ENCODE measurements at places on chromosomes 3 and 15.

GRCh38 chr3:71082833-71083232 is 500.7 kb downstream of the FOXP1 start:
- no peak for DNase-seq

GRCh38 chr3:151926956-151927355 is 53.5 kb downstream of the SUCNR1 start:
- DNase-seq, result peak; percentile 79

DNA sequence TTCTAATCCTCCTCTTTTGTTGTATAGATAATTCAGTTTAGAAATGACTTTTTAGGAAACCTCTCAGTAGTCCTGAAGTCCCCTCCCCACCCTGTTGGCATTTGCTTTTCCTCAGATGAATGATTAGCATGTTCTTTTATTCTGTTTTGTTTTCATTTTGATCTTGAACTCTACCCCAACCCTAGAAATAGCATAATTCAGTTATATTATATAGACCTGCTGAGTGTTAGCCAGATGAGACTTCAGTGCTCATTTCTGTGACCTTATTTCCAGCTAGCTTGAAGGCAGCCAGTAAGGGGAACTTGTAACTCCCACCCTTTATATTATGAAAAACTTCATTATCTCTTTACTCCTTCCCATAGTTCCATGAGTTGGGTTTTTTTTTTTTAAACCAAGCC is 41.2 kb downstream of the SNRK start:
- no peak for DNase-seq

- peak; percentile 97 for DNase-seq
Measured at GRCh38 chr3:86793786-86794185, 197.2 kb downstream of the VGLL3 start.

DNA sequence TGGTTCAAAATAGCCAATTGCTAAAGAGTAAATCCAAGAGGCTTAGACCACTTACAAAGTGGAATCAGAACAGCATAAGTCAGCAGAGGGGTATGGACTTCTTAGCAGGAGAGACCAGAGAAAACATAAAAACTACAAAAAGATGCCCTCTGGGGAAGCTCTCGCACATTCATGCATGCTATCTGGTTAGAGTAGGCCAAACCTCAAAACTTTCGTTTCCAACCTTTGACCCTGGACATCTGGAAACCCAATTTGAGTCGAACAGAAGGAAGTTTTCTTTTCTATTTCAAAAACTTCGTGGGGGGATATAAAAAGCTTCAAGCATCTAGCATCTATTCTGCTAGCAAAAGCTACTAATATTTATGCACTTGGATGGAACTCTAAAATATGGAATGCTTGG is 523.9 kb upstream of the AGTR1 start:
- peak; percentile 12 for DNase-seq

DNA sequence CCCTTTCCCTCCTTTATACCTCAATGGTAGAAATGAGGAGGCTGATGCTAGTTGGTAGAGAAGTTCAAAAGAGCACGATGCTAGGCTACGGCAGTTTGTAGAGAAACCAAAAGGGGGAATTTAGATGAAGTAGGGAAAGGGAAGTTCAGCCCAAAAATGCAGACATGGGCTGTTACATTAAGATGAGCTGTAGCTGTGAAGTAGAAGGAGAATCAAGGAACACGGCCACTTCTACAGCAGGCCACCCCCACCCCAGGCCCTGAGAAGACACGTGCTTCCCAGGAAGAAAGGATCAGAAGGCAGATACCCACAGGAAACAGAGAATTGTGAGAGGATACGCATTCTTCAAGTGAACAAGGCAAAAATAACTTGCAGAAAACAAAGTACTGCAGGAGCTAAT is 2.1 kb upstream of the PARP14 start:
- DNase-seq, result no peak

DNA sequence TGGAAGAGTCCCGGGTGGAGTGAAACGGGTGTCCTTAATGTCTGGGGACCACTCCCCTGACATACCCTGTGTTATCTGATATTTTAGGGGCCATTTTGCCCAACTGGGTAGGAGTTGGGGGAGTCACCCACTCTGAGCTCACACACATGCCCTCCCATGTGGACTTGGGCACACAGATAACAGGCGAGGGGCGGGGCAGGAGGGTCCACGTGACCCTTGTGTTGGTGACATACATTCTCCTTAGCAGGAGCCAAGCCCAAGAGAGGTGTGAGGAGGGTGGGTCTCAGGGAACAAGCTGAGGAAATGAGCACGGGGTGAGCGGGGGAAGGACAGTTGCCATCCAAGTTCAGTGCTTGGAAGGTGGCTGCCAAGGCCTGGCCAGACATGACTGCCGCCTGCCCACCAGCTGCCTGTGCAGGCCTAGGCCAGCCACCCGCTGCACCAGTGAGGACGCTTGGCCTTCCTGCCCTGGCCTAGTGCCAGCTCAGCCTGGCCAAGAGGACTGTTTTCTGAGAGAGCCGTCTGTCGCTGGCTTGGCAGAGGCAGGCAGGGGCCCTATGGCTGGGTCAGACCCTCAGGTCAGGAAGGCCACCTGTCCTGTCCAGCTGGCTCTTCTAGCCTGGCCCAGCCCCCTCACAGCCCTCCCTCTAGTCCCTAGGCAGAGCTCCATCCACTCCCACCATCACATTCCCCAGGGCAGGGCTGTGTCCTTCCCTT is 31.3 kb upstream of the TMEM115 start:
- DNase-seq, result no peak

DNA sequence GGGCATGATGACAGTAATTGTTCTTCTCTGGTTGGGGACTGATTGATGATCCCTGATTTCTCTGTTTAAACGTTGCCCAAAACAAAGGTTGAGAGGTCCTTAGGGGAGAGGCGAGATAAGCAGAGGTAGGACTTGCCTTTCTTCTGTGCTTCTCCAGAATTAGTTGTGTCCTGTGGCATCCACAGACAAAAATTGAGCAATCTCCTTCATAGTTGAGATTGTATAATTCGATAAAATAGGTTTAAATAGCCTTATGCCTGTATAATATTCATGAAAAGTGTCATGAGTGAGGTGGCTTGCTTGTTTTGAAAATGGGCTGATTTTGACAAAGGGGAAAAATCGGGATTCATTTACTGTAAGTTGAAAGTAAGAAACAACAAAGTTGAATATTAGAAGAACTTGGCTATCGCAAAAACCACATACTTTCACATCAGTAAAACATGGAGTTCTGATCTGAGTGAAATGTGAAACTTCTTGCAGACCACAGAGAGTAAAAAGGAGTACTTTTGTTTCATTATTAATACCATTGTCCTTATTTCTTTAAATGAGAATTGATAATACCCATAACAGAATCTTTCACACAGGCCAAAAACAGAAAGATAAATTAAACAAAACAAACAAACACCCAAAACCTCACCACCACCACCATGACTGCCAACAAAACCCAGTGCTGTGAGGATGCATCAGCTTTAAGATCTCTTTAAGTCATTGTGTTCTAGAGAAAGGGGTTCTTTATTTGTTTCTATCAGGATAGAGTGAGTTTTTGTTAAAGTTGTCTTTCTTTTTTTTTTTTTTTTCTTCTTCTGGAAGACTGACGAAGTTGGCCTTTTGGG is 155.7 kb downstream of the LPP start:
- DNase-seq, result no peak

DNA sequence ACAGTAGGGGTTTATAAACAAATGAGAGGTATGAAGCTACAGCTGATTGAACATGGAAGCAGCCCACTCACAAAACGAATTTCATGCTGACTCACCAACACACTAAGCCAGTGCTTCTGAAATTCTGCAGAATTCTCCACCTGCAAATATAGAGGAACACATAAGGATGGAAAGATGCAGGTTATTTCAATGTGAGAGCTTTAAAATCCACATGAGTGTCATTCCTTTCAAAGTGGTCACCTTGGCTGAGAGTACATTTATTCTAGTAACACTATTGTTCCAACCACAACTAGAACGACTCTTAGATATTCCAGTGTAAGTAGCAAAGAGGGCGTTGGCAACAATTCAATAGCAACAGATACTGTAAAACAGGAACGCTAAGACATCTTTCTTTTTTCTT is 189.9 kb upstream of the TSC22D2 start:
- no peak for DNase-seq

- peak; percentile 40 for DNase-seq
Measured at GRCh38 chr3:150547045-150547741, 606 bp downstream of the EIF2A start.

DNA sequence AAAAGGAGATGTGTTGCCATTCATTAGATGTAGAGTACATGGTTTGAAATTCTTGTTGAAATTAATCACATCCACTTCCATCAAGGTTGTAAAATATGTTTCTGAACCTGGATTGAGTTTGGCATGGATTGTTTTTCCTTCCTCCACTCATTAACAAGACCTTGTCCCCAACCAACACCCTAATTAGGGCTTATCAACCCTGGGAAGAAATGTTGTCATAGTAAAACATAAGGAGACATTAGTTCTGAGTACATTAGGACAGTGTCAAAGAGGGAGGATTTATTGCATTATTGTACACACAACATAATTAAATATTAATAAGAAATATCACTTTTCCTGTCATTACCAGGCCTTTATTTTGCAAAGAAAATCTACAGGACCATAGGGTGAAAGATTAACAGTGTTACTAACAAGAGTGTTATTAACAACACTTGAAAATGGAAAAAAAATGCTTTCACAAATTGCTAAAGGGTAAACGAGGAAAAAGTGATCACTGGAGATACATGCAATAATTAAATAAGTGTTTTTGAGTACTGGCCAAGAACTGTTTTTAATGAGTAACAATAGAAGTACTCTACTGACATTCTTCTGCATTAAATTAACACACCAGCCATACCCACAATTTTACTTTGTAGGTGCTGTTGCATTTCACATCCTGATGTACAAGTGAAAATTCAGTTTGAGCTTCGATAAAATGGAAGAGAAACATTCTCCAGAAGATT is 30.4 kb upstream of the WDR72 start:
- DNase-seq, result no peak

- DNase-seq, result no peak
Measured at GRCh38 chr3:134992586-134992985, 197.5 kb downstream of the EPHB1 start.

GRCh38 chr3:34635352-34635850 is 837.0 kb downstream of the PDCD6IP start:
- no peak for DNase-seq

DNA sequence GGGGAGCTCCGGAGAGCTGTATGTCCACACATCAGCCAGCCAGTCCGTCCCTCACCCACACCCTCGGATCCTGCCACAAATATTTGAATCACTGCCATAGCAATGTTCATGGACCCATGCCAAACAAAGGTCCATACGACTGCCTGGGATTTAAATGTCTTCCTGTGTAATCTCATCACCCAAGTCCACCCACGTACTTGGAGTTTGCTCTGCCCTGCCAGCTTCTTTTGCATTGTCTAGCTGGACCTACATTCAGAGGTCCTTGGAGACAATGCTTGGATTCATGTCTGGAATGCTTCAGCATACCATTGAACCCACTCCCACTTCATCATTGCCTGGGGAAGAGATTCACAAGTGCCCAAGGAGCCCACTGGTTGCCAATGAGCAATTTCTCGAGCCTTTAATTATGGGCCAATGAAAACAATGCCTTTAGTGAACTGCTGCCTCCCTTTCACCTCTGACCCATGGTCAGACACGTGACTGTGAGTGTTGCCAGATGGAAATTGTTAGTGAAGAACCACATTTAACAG is 90.4 kb upstream of the PHLDB2 start:
- peak; percentile 89 for DNase-seq

- peak; percentile 85 for DNase-seq
Measured at GRCh38 chr3:4721511-4721911, 228.4 kb downstream of the ITPR1 start.

DNA sequence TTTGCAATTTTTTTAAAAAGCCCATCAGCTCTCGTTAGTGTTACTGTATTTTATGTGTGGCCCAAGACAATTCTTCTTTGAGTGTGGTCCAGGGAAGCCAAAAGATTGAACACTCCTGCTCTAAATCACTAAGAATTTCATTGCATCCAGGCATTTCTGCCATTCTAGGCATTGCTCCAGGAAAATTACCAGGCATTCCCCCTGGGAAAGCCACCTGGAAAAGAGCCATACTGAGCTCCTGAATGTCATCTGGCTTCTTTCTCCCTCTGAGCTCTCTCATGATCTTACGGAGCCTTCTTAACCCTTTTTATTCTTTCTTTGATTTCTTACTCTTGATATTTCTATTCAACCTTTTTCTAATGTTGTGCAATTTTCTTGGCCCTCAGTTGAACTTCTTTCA is 202.2 kb downstream of the DOCK3 start:
- DNase-seq, result no peak

GRCh38 chr3:142863930-142864920 is 24.7 kb downstream of the PCOLCE2 start:
- no peak for DNase-seq

- DNase-seq, result no peak
Measured at GRCh38 chr3:43542328-43543043, 79.3 kb downstream of the ANO10 start.

- no peak for DNase-seq
Measured at GRCh38 chr3:82558081-82558480, 796.6 kb upstream of the GBE1 start.

DNA sequence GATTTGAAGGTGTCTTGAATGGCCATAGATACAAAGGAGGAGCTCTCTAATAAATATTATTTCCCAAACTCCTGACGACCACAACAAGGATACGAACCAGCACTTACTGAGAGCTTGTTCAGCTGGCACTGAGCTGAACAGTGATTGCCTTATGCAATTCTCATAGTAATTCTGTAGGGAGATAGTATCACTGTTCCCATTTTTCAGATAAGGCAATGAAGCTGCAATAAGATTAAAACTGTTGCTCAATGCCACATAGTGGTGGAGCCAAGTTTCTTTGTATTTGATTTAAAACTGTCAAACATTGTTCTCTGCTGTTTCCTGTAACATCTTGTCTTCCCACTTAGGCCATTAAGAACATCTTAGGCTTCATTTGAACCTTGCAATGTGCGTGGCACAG is 163.9 kb downstream of the RPLP1 start:
- DNase-seq, result no peak

GRCh38 chr3:132332508-132332907 is 15.3 kb downstream of the ACP3 start:
- no peak for DNase-seq

DNA sequence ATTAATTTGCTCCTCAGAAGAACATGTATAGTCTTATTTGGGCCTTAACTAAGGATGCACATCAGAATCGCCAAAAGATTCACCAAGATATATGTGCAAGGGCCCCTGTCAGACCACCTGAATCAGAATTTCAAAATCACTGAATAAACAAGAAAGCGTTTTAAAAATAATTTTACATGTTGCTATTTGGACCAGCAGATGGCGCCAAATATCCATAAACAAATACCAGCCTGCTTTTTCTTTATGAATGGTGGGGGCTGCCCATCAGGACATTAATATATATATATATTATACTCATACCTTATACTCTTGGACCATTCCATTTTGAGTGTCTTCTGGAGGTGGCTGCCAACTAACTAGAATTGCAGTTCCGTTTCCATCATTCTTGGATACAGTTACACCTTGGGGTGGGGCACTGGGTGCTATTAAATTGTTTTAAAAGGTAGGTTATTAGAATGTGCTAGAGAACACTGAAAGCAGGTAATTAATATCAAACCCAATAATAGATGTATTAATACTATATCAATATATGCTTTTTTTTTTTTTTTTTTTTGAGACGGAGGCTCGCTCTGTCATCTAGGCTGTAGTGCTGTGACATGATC is 1108.3 kb downstream of the ROBO1 start:
- peak; percentile 57 for DNase-seq

GRCh38 chr15:48537271-48538113 is 108.0 kb downstream of the FBN1 start:
- no peak for DNase-seq
